ENCODE measurements at places on chromosomes 11 and 22.
A peak's percentile ranks its signal among the peaks of the same experiment; 100 is the strongest.

DNA sequence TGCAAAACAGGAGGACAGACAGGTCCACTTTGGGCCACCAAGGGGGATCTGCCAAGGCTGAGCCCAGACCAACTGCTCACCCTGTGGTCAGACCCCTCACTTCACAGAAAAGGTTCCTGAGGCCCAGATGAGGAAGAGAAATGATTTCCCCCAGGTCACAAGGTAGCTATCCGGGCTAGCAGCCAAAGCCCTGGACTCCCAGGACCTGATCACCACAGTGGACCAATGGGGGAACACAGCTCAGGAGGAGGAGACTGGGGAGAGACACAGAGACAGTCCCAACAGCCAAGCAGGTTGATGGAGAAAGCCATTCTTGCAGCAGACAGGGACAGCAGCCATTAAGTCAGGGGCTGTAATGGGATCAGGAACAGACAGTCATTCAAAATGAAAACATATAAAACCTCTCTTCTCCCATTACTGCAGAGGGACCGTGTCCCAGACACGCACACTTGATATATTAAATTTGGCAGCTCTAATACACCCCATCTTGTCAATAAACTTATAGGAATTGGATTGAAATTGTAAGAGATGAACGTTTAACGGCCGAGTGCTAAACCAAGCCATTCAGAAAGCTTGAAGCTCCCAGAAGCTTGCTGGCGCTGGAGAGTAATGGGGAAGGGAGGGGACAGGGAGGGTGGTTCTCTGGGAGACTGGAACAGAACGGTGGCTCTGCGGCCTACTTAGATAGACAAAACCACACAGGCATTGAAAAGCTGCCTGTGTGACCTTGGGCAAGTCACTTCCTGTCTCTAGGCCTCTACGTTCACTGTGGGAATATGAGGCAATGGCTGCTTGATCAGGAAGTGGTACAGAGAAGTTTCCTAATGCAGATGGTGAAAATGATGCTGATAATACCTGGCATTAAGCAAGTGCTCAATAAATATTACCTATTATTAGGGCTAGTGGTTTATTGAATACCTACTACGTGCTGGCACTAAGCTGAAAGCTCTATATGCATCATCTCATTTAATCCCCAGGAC lies 16.0 kb downstream of the ZMAT5 start:
- no peak overlapping the region for H3K4me3 ChIP-seq
- H3K27me3 ChIP-seq: no peaks in the 10 kb centered on the region
- peak overlapping the region; percentile 8 for H3K27ac ChIP-seq
- peak; percentile 30 for DNase-seq
- H3K4me1 ChIP-seq: peaks cover 19% of the 10 kb centered on the region

- no peak overlapping the region for H3K27ac ChIP-seq
- DNase-seq: no peak
- H3K36me3 ChIP-seq: no peaks in the 10 kb centered on the region
Measured at GRCh38 chr11:120304526-120304925, 20.6 kb upstream of the TLCD5 start.

- no peaks in the 10 kb centered on the region for H3K27me3 ChIP-seq
- no peak for DNase-seq
- H3K27ac ChIP-seq: no peak overlapping the region
- H3K36me3 ChIP-seq: no peaks in the 10 kb centered on the region
- H3K4me3 ChIP-seq: no peak overlapping the region
Measured at GRCh38 chr11:59191890-59192289, 20.0 kb downstream of the DTX4 start.

- DNase-seq: no peak
- no peaks in the 10 kb centered on the region for H3K36me3 ChIP-seq
Measured at GRCh38 chr11:132646890-132647289, 885.4 kb downstream of the OPCML start.

DNA sequence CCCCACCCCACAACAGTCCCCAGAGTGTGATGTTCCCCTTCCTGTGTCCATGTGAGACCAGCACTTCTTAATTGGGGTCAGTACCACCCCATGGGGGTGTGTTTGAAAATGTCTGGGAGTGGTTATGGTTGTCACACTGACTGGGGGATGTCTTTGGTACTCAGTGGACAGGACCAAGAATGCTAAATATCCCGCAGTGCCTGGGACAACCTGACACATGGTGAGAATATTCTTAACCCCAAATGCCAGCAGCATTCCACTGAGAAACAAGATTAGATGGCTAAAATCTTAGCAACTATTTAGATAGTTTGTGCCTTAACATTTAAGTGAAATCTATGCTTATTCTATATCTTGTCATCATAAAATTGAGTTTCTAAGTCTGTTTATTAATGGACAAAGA lies 177.5 kb upstream of the ZBED5 start:
- no peaks in the 10 kb centered on the region for H3K36me3 ChIP-seq
- no peak for DNase-seq
- H3K4me3 ChIP-seq: no peak overlapping the region
- no peaks in the 10 kb centered on the region for H3K4me1 ChIP-seq
- H3K27ac ChIP-seq: no peak overlapping the region

- no peaks in the 10 kb centered on the region for H3K36me3 ChIP-seq
- H3K27me3 ChIP-seq: no peaks in the 10 kb centered on the region
- peaks cover 28% of the 10 kb centered on the region for H3K4me1 ChIP-seq
- no peak overlapping the region for H3K4me3 ChIP-seq
- no peak for DNase-seq
Measured at GRCh38 chr11:75813622-75814039, 1.4 kb upstream of the UVRAG start.

- H3K4me1 ChIP-seq: no peaks in the 10 kb centered on the region
- no peaks in the 10 kb centered on the region for H3K36me3 ChIP-seq
- no peak for DNase-seq
- H3K27me3 ChIP-seq: no peaks in the 10 kb centered on the region
Measured at GRCh38 chr11:120867531-120867930, 156.4 kb upstream of the TBCEL start.

DNA sequence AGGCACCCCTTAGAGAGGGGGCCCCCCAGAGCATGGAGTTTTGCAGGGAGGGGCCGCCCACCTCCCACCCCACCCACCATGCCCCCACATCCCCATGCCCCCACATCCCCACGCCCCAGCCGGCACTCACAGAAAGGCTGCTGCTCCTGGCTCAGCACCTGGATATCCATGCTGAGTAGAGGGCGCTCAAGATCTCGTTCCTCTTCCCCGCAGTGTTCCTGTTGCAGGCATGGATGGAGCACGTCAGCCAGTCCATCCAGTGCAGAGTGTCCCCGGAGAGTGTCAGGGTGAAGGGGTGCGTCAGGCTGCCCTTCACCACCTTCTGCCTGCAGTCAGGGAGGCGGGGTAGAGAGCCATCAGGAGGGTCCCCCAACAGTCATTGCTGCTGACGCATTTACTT lies 156.2 kb downstream of the CRYBB2 start:
- no peak overlapping the region for H3K27ac ChIP-seq
- peaks cover 3% of the 10 kb centered on the region for H3K36me3 ChIP-seq
- no peaks in the 10 kb centered on the region for H3K4me1 ChIP-seq
- no peak for DNase-seq
- no peaks in the 10 kb centered on the region for H3K27me3 ChIP-seq
- no peak overlapping the region for H3K4me3 ChIP-seq

DNA sequence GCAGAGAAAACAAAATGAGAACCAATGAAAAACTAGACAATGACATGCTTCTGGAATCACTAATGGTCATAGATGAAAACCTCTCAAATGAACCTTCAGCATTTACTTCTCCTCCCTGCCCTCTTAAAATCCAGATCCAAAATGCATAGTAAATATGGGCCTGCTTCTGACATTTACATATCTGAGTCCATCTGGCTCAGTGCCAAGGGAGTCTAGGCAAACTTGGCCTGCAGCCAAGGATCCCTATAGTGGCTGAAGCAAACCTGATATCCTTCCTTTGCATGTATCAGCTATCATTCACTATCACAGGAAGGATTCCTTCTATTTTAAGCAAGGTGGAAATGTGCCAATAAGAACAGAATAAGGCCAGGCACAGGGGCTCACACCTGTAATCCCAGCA lies 104.8 kb downstream of the C11orf58 start:
- no peak overlapping the region for H3K27ac ChIP-seq
- H3K4me3 ChIP-seq: no peak overlapping the region
- H3K4me1 ChIP-seq: no peaks in the 10 kb centered on the region
- H3K27me3 ChIP-seq: no peaks in the 10 kb centered on the region
- no peak for DNase-seq

DNA sequence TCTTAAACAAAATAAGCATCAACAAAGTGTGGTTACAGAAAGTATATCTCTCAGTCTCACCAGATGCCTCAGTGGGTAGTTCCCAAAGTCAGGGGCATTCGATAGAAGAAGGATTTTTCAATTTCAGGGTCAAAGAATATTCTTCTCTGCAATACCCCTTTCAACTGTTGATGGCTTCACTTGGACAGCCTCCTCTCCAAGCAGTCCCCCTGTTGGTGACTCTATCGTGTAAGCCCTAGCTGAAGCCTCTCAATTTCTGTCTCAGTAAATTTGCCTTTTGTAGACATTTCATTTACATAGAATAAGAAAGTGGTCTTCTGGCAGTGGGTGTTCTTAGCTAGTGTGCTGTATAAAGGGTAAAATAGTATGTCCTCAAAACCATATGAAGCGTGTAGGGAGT lies 11.3 kb upstream of the CCDC83 start:
- no peak for DNase-seq
- H3K36me3 ChIP-seq: no peaks in the 10 kb centered on the region
- no peaks in the 10 kb centered on the region for H3K27me3 ChIP-seq
- no peak overlapping the region for H3K27ac ChIP-seq

- no peaks in the 10 kb centered on the region for H3K27me3 ChIP-seq
- no peak overlapping the region for H3K27ac ChIP-seq
- H3K36me3 ChIP-seq: no peaks in the 10 kb centered on the region
- H3K4me1 ChIP-seq: no peaks in the 10 kb centered on the region
- no peak for DNase-seq
- no peak overlapping the region for H3K4me3 ChIP-seq
Measured at GRCh38 chr11:117629891-117630538, 167.0 kb downstream of the DSCAML1 start.

DNA sequence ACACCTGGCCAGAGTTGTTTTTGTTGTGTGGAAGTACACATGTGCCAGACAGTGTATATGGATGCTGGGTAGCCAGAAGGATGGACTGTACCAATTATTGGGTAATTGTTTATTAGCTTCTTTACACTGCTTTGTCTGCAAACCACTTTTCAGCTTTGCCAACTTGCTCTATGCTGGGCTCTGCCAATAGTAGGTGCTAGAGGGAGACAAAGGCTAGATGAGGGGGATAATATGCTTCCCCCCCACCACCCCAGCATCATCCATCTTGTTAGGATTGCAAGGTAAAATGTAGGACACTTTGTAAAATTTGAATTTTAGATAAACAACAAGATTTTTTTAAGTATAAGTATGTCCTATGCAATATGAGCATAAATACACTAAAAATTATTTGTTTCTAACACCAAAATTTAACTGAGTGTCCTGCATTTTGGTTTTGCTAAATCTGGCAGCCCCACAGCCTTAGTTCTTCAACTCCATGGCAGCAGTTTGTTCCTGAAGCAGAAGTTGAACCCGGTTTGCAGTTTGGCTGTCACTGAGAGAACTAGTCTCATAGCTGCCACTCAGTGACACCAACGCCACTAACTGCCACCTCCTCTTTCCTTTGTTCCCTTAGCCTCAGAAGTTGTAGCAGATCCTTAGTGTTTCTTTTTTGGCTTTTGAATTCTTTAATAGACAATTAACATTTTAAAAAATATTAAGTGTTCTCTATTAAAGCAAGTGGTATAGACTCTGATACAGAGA lies 78.8 kb downstream of the CCDC81 start:
- no peaks in the 10 kb centered on the region for H3K36me3 ChIP-seq
- no peak for DNase-seq
- no peak overlapping the region for H3K4me3 ChIP-seq
- no peak overlapping the region for H3K27ac ChIP-seq
- H3K27me3 ChIP-seq: no peaks in the 10 kb centered on the region

DNA sequence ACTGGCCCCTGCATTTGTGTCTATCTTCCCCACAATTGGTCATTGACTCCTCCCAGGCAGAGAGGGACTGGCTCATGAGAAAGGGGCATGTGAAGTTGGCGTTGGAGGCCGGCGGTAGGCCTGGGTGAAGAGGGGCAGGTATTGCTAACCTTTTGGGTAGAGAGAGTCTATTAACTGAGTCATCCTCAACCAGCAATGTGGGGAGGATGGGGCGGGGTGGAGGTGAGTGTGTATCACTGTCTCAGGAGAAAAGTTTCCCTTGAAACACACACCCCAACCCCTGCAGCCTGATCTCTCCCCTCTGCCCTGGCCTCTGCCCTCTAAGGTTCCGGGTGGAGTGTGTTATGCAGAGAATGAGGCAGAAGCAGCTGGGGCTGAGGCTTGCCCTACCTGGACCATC lies 60.1 kb upstream of the PHF21B start:
- H3K27ac ChIP-seq: no peak overlapping the region
- peaks cover 3% of the 10 kb centered on the region for H3K27me3 ChIP-seq
- no peak for DNase-seq
- H3K4me1 ChIP-seq: no peaks in the 10 kb centered on the region
- no peaks in the 10 kb centered on the region for H3K36me3 ChIP-seq
- H3K4me3 ChIP-seq: no peak overlapping the region

- no peak overlapping the region for H3K27ac ChIP-seq
- H3K27me3 ChIP-seq: no peaks in the 10 kb centered on the region
- no peaks in the 10 kb centered on the region for H3K36me3 ChIP-seq
- peaks cover 9% of the 10 kb centered on the region for H3K4me1 ChIP-seq
Measured at GRCh38 chr22:30649430-30650007, 13.9 kb downstream of the SLC35E4 start.

GRCh38 chr11:43903969-43904368 lies 23.3 kb downstream of the ALKBH3 start:
- no peak overlapping the region for H3K4me3 ChIP-seq
- H3K36me3 ChIP-seq: peaks cover 23% of the 10 kb centered on the region
- no peaks in the 10 kb centered on the region for H3K27me3 ChIP-seq
- no peak overlapping the region for H3K27ac ChIP-seq

- no peaks in the 10 kb centered on the region for H3K27me3 ChIP-seq
- no peak overlapping the region for H3K27ac ChIP-seq
- no peak for DNase-seq
- no peaks in the 10 kb centered on the region for H3K36me3 ChIP-seq
- H3K4me3 ChIP-seq: no peak overlapping the region
Measured at GRCh38 chr11:90448256-90448655, 225.4 kb upstream of the CHORDC1 start.

- H3K27ac ChIP-seq: no peak overlapping the region
- H3K27me3 ChIP-seq: peaks cover 27% of the 10 kb centered on the region
- H3K36me3 ChIP-seq: no peaks in the 10 kb centered on the region
Measured at GRCh38 chr11:62925308-62925707, 4.1 kb upstream of the CHRM1 start.

- H3K36me3 ChIP-seq: no peaks in the 10 kb centered on the region
- H3K27ac ChIP-seq: no peak overlapping the region
- H3K4me3 ChIP-seq: no peak overlapping the region
- H3K27me3 ChIP-seq: no peaks in the 10 kb centered on the region
Measured at GRCh38 chr11:132211479-132211878, 841.1 kb downstream of the NTM start.

GRCh38 chr22:47401592-47401898 lies 639.1 kb downstream of the TBC1D22A start:
- no peak overlapping the region for H3K4me3 ChIP-seq
- no peak for DNase-seq
- H3K27ac ChIP-seq: no peak overlapping the region
- H3K4me1 ChIP-seq: no peaks in the 10 kb centered on the region
- H3K36me3 ChIP-seq: no peaks in the 10 kb centered on the region

DNA sequence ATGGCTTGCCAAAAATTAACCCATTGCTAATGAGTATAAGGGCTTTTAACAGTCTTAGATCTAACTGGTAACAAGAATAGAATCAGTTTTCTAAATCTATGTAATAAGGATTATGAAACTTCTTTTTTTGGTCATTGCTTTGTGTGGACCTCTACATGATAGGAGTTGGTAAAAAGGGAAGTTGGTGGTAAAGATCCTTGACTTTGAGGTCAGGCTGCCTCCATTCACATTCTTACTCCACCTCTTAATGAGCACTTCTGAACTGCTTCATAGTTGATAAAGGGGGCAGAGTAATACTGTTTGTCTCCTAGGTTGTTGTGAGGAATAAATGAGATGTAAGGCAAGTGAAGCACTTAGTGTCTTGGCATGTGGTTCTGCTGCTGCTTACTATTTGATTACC lies 10.6 kb downstream of the EIF3M start:
- H3K4me3 ChIP-seq: no peak overlapping the region
- DNase-seq: no peak
